Suppressor macrophage treated with lipopolysaccharide for 1 hour (primary cell): ENCODE measurements at places on chromosomes 12 and 14.

DNA sequence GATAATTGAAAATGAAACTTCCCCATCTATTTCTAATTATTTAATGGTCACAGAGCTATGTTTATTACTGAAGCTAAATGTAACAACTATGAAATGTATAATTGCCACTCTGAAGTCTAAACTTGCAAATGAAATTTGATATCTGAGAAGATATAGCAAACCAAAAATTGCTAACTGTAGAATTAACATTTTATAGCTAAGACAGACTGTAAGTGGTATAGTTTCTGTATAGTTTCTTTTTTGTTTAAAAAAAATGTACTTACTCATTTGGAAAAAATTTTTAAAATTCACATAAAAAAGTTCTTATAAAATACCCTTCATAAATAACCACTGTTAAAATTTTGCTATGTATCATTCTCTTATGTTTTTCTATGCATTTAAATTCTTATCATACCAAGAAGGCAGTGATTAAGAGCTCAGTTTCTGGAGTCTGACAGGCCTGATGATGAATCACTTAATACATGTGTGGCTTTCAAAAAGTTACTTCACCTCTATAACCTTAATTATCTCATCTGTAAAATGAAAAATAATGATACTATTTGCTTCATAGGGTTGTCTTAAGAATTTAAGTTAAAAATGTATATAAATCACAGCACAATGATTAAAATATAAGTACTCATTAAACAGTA, 214.7 kb upstream of the GARIN2 start:
- DNase-seq: no peak

GRCh38 chr14:98961191-98961590, 310.8 kb downstream of the BCL11B start:
- DNase-seq: no peak

- no peak for DNase-seq
Measured at GRCh38 chr14:36935976-36936678, 236.3 kb downstream of the SLC25A21 start.

DNA sequence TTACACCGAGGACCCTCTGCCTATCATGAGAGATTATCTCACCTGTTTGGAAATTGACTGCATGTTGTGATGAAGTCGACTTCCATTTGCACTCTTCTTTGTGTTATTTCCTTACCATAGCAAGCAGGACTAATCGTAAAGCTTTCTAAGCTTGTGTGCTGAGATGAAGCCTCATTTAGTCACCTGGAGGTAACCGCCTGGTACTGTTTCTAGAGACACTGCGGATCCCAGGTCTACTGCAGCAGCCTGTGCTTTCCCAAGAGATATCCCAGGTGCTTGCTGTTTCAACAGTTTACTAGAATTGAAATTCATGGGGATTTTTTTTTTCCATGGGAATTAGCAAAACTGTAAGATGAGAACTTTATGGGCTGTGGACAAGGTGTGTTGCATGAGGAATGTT, 131.8 kb downstream of the PTPRR start:
- no peak for DNase-seq

- peak; percentile 73 for DNase-seq
Measured at GRCh38 chr12:122421187-122421820, 1.2 kb downstream of the CLIP1 start.

DNA sequence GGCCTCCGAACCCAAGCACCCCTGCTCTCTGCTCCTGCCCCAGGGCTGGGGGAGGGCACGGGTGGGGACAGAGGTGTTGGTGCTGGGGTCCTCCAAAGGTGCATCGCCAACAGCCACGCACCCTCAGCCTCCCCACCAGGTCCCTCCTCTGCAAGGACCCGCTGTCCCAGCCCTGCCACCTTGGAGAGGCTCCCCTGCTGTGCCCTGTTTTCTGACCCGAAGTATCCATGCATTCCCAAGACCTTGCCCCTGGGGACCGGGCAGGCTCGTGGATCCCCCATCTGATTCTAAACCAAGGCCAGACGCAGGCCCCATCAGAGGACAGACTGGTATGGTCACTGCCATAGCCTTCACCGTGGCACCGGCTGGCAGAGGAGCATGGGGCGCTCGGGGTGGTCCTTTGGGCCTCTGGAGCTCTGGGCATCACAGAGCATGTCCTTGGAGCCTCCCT, 22.7 kb upstream of the BEGAIN start:
- DNase-seq: no peak
